ENCODE measurements at places on chromosomes 2 and 18.

GRCh38 chr2:27078267-27079194 lies at the start of gene EMILIN1:
Gene EMILIN1, plus strand, starts transcription at chr2:27078615. Its CDS starts 451 bp downstream, at chr2:27079066.
- peak; percentile 97 for DNase-seq

DNA sequence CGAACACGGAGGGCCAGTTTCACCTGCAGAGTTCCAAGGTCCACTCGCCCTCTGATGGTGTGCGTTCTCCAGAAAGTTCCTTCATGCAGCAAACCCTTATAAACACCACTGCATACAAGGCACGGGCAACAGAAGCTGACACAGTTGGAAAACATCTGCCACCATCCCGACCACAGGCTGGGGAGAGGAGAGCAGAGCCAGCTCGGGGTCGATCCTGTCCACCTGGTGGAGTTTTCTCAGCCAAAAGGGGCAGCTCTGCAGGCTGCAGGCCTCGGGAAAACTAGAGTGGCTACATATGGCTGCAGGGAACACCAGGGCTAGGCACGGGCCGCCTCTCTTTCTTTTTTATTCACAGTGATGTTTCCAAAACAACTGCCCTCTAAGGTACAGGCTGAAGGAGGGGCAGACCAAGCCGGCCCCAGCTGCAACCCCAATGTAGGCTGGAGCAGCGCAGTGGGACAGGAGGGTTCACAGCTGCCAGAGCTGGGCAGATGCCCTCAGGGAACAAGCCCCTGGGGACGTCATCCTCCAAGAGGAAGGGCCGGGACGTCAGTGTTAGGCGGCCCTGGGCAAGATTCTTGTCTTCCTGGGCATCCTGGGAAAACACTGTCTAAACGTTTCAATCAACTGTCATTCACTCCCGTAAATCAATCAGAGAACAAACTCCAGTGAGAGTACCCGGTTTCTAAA lies 274.7 kb downstream of the TWIST2 start:
- DNase-seq, result no peak

GRCh38 chr2:23606968-23607367 lies 222.0 kb downstream of the KLHL29 start:
- no peak for DNase-seq

DNA sequence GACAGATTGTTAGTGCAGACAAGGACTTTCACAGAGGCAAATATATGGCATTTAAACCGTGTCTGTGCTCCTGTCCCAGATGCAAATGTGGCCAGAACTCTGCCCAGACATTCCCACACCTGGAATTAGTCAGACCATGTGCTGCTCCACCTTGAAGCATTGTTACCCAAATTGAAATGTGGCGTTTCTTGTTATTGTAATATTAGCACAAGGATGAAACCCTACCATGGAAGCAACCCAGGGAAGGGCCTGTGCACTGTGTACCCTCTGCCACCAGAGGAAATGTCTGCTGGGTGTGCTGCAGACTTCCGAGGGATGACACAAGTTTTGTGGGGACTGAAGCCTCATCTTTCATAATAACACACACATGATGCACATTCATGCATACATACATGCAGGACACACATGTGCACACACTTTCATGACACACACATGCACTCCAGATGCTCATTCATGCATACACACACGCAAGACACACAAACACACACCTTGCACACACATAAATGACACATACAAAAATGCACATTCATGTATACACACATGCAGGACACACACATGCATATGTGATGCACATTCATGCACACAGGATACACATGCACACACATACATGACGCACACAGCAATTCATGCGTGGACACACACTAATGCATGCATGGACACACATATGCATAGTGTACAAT lies 133.2 kb upstream of the SNTG2 start:
- no peak for DNase-seq

DNA sequence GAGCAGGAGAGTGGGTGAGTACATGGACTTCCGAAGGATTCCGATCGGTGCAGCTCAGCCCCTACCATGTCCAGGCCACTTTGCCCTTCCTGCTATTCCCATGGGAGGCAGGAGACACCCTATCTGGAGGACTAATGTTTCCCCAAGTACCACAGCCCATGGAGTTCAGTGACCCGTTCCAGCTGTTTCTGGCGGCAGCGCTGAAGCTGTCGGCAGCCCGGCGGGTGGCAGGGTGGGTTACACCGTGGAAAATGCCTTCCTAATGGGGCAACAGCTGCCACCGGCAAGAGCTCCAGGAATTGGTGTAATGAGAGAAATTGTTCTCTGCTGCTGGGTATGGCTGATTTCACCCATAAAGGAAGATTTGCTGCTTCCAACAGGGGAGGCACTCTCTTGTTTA lies 98.3 kb downstream of the MYCN start:
- DNase-seq, result no peak

Data from SK-N-SH (cell line).